ENCODE measurements at places on chromosomes 5 and 9.

DNA sequence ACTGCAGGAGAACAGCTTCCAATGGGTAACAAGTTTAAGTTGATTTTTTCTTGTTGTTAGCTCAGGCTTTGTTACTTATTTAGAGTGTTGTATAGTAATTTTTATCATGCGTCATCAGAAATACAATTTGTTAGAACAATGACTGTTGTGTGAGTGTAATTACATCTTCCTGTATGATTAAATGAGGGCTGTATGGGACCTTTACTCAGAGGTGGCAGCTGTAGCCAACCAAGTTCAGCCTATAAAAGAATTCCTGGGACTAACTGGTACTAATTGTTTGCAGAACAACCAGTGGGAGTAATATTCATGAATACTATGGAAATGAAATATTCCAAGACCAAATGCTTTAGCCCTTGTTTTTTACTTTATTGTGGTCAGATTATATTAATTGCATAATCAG is 30.8 kb upstream of the TJP2 start:
- DNase-seq, result no peak

DNA sequence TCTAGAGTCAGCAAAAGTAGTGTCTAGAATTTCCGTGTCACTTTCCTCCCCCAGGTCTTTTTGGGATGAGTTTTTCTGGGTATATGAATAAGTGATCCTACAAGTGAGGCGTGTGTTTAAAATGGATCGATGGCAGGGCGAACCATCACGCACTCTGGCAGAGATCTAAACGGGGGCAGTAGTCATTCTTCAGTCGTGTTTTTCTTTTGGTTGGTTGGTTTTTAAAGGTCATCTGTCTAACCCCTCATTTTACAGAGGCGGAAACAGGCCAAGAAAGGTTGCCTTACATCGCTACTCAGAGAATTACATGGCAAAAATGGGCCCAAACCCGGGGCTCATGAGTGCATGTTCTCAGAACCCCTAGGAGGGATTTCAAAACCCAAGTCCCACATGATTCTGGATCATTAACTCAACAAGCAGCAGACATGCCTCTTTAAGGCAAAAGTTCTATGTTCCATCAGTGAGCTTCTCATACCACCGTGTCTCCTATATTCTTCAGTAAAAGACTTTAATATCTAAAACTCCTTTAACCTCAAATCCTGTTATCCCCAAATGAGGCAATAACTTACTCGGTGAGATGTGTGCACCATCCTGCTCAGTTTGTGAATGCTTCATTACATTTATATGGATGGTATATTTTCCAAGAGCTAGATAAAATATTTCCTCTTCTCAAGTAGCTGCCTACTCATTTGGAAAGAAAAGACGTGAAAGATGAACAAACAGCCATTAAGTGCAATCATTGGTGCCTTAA is 145.8 kb downstream of the AOPEP start:
- DNase-seq, result no peak

- no peak for DNase-seq
Measured at GRCh38 chr5:4661326-4661725, 478.8 kb upstream of the ADAMTS16 start.

- no peak for DNase-seq
Measured at GRCh38 chr9:21504894-21505293, 22.8 kb upstream of the IFNE start.

GRCh38 chr9:36897019-36897418 is 137.0 kb downstream of the PAX5 start:
- no peak for DNase-seq

- no peak for DNase-seq
Measured at GRCh38 chr5:68861099-68861498, 232.7 kb upstream of the SLC30A5 start.
